RPMI8226 (cell line): ENCODE measurements at places on chromosomes 4 and X.

- no peak for DNase-seq
Measured at GRCh38 chrX:119374736-119375135, 24.4 kb upstream of the SLC25A43 start.

GRCh38 chrX:72060921-72061490 lies 70.7 kb downstream of the RTL5 start:
- DNase-seq, result no peak

DNA sequence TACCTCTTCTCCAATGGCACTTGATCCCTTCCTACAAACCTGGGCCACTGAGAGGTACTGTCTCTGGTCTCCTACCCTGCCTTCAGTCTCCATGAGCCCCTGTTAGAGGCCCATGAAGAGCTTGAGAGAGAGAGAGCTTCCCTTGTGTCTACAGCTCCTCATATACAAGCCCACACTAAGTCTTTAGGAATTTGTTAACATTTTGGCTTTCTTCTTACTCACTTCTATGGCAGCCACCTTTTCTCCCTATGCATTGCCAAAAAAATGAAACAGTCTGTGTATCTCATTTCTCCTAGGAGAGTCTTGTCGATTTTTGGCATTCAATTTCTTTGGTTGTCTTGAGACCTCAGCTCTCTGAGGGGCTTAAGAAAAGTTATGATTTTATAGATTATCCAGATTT lies 90.9 kb upstream of the LNX1 start:
- DNase-seq, result no peak

- DNase-seq, result no peak
Measured at GRCh38 chr4:145618210-145618931, 814 bp upstream of the MMAA start.

- no peak for DNase-seq
Measured at GRCh38 chr4:143381189-143382118, 44.8 kb downstream of the GAB1 start.

DNA sequence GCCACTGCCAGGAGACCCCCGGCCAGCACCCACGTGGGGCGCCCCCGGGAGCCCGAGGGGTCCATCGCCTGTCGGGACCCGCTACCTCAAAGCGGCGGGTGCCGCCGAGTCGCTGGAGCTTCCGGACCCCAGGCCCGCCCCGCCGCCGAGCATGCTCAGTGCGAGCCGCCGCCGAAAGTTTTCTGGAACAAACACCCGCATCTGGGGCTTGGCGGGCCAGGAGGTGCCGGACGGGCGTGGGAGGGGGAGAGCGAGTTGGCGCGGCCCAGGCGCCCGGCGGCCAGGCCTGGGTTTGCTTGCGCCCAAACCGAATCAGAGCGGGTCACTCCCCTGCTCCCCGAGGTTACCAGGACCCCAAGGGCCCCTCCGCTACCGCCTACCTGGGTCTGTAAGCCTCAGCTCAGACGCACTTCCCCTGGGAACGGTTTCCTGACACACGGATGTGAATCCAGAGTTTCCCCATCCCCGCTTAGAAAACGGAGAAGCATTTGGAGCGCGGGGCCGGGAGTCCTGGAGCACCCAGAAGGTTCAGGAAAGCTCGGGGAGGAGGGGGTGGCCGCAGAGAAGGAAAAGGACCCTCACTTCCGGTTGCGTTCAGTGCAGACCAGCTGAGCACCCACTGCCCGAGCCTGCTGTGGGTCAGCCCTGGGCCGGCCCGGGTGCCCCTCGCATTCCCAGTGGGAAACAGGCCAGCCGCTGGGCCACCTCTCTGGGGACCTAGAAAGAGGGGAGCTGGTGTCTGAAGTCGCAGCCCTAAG lies at the start of gene EVC2:
Gene EVC2 (minus strand): TSS at position 111 of the 758 bp plus-strand sequence. CDS start 46 bp downstream, at position 65.
- DNase-seq, result no peak

DNA sequence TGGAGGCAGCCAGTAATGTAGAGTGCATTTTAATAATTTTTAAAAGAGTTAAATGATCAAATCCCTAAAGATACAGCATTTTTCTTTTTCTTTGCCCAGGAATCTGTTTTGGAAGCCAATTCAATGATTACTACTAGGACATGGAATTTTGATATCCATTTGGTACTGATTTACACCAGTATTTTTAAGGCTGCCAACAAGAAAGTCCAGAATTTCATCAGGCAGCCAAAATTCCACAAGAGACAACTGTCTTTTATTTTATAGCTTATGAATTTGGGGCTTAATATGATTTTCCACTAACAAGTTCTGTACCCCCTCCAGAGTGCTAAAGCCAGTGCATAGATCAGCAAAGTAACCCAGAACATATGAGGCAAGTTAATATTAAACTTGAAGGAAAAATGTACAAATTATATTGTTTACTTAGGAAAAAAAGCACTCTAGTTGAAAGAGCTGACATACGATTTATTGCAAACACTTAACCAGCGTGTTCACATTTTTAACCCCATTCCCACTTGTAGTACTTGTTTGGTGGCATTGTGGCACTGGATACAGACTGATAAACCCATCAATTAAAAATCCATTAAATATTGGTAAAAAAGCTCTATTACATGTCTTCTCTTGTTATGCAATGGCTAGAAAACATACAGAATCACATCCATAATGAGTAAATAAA lies 259.7 kb downstream of the DCHS2 start:
- DNase-seq, result no peak

GRCh38 chr4:44985938-44986337 lies 259.6 kb upstream of the GNPDA2 start:
- DNase-seq, result no peak

DNA sequence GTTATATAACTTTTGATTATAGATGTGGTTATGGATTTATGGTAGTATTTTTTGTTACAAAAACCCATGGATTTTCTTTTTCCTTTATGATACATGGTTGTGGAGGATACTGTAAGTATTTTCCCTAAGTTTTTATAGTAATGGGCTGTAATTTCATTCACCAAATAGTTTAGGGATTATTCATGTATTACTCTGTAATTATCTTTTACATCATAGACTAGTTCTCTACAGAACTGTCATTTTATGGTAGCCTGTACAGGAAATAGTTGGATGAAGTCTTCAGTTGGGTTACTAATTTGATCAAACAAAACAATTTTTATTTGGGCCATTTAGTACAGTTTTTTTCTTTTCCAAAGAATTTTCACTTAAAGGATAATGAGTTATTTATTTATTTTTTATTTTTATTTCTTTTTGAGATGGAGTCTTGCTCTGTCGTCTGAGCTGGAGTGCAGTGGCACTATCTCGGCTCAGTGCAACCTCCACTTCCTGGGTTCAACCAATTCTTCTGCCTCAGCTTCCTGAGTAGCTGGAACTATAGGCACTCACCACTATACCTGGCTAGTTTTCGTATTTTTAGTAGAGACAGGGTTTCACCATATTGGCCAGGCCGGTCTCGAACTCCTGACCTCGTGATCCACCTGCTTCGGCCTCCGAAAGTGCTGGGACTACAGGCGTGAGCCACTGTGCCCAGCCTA lies 42.1 kb downstream of the RBPJ start:
- no peak for DNase-seq

GRCh38 chrX:10677490-10677889 lies 57.1 kb upstream of the MID1 start:
- no peak for DNase-seq

- DNase-seq, result no peak
Measured at GRCh38 chr4:141391293-141391692, 170.6 kb downstream of the ZNF330 start.

GRCh38 chr4:98661371-98662054 lies 3.1 kb upstream of the TSPAN5 start:
- DNase-seq, result no peak

- DNase-seq, result no peak
Measured at GRCh38 chr4:948101-948935, 16.1 kb downstream of the TMEM175 start.

- no peak for DNase-seq
Measured at GRCh38 chr4:4857001-4857808, 2.3 kb upstream of the MSX1 start.

DNA sequence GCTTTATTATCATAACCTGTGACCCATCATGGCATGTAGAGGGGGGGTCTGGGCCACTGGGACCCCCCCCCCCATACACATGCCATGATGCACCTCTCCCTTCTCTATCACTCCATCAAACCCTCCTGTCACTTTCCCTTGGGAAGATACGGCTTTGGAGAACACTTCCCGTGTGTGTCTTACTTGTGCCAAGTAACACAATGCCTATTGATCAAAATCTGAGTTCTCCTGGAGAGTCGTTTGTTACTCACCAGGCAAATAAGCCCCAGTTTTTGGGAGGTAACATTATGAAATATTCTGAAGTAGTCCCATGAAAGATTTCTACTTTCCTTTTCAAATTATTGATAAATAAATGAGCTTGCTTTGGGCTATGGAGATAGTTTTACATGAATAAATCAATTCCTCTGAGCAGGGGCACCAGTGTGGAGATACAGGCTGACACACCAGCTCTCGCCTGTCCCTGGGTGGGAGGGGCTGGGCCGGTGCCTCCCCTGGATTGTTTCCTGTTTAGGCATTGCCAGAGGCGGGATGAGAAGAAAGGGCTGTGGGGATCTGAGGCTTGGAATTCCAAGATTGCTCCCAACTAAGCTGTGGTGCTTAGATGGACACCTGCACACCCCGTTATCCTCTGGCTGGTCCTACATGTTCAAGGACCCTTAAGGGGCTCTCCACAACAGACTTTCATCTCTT lies 63.2 kb upstream of the WWC2 start:
- no peak for DNase-seq

DNA sequence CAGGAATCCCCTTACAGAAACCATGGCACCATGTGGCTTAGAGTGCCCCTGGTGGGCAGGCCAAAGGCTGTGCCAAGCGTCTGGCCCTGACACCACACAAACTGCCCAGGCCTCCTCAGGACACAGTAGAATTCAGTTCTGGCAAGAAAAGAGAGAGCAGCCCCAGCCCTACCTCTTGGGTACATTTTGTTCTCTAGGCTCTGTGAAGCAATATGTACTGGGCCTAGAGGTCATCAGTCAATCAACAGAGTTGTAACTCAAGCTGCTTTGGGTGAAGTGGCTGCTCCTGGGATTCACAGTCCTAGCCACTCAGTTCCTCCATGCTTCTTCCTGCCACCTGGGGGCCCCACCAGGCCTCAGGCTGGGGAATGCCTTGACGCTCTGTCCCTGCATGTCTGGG lies 158.1 kb upstream of the MAMLD1 start:
- no peak for DNase-seq

DNA sequence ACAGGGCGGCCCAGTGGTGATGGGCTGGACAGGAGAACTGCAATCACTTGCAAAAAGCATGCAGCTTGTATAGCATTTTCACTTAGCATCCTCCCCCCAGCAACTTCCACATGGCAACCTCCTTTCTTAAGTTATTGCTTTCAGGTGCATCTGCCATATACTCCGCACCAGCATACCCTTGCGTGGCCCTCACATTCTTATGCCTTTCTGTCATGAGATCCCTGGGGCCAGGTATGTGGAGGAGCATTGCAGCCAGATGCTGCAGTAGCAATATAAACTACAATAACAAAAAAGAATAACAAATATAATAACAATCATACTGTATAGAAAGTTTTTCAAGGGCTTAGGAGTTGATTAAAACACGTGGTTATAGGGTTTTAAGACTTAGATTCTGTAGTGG lies 26.3 kb upstream of the NUDT6 start:
- no peak for DNase-seq

- peak; percentile 60 for DNase-seq
Measured at GRCh38 chr4:152534541-152535359, 1.1 kb downstream of the FBXW7 start.

DNA sequence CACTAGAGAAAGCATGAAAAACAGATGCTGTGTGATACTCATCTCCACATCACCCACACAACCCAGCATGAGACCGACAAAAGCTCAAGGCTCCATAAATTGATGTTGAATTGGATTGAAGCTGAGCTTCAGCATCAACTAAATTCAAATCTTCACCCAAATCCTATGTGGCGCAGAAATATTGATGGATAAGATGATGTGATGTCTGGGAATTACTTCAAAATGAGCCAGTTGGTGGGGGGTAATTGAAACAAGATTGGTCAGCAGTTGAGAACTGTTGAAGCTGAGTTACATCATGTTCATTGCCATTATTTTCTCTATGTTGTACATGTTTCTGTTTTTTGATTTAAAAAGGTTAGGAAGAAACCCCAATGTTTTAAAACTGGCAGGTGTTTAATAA lies 166.5 kb upstream of the STS start:
- DNase-seq, result no peak

DNA sequence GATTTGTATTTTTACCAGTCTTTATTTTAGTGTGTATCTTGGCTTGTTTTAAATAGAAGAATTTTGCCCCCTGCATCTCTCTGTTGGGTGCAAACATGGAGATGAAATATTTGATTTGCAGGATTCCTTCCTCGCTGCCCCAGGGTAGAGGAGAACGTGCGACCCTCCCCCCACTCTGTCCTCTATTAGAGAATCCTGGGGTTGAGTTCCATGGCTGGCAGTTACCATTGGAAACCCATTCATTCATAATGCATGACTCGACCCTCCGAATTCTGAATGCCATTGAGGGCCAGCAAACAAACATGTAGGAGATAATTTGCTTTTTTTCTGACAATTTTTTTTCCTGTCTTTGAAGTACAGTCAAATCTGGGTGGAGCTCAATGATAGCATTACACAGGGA lies 53.7 kb downstream of the TRIM2 start:
- DNase-seq, result no peak
